ENCODE measurements at places on chromosomes 12 and 14.

DNA sequence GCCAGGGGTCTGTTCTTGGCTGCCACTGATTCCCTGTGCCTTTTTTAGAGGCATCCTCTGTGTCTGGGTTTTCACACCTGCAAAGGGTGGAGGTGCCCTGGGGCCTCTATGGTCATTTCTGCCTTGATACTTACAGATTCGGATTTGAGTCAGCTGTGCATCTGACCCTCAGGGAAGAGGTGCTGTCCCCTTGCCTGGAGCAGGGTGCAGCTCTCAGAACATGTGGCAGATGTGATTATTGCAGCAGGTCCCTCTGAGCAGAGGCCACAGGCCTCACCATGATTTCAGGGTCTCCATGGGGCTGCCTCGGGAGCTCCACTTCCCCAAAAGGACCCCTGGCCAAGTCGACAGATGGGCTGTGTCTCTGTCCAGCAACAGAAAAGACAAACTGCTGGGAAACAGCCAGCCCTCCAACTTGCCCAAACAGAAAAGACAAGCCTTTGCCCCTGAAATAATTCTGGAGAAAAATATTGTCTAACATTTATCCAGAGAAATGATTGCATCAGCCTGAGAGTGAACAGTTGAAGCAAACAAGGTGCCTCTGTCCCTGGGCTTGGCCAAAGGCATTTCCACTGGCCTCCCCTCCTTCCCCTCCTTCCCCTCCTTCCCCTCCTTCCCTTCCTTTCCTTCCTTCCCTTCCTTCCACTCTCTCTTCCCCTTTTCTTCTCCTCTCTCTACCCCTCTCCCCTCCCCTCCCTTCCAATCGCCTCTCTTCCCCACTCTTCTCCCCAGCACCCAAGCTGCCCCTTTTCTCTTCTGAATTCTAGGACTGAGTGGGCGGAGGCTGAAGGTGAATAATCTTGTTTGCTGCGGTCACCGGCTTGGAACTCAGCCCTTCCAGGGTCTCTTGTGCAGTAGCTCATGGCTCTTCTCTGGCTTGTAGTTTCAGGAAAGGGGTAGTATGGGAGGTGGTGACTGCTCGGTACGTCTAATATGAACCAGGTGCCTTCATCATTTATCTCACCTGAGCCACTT lies 676 bp downstream of the SERPINA3 start:
- no peak for DNase-seq

DNA sequence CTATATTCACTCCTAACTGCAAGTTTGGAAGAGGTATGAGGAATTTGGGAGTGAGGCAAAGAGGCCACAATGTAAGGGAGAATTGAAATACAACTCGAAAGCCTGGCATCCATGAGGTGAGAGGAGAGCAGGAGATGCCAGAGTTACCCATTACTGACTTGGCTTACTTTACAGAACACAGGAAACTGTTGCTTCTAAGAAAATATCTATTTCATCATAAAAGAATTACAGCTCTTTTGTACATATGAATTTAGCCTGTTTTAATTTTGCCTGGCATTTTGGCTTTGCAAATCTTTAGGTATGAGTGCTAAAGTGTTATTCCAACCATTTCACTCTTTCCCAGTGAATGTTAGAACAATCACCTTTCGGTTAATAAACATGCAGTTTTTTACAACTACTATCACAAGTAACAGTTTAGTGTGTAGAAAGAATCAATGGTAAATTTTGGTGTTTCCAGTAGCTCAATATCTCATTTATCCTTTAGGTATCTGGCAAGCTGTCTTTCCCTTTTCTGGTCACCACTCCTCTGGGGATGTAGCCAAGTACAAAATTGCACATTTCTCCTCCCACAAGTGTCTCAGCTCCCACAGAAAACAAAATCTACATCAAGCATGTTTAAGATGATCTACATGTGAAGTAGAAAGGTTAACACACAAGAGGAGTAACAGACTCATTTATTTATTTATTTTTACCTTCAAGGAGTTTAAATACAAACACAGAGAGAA lies 196.6 kb upstream of the DCN start:
- no peak for DNase-seq

DNA sequence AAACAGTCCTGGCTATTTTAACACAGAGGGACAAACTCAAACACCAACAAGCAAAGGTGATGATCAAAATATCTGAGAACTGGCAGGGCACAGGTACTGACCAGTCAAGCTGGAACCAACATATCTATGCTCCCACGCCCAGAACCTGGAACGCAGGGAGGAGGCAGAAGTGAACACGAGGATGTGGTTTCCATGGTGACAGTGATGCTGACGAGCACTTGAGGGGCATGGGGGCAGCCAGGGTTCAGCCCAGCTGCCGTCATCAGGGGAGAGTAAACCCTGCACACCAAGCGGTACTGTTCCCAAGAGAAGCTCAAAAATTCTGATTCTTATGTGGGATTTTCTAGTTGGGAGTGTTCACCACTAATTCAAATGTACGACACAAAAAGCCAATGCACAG lies 113.6 kb upstream of the SFSWAP start:
- DNase-seq = no peak

DNA sequence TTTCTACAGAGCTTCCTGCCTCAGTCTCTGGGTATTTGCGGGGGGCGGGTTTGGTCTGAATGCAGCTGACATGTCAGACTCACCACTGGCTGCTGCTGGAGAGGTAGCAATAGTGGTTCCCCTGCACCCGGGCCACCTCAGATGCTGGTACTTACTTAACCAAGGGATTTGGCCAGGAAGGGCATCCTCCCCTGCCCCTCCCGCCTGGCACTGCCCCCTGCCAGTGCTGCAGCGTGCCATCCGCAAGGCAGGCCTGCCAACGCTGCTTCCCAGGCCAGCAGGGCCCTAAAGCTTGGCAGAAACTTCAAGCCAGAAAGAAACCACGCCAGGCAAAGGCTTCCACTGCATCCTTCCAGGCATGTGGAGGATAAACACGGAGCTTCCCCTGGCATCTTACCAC lies 22.1 kb downstream of the RAB35 start:
- DNase-seq = no peak

- peak; percentile 19 for DNase-seq
Observed at GRCh38 chr14:38000340-38000739, 207.4 kb upstream of the SSTR1 start.

GRCh38 chr12:22409377-22410164 lies 75.1 kb upstream of the ST8SIA1 start:
- no peak for DNase-seq

GRCh38 chr12:107042801-107043200 lies 50.5 kb downstream of the CRY1 start:
- no peak for DNase-seq

GRCh38 chr14:49173765-49174373 lies 412.3 kb downstream of the RPS29 start:
- DNase-seq = peak; percentile 77

GRCh38 chr12:69339999-69340398 lies 8.2 kb upstream of the LYZ start:
- DNase-seq = no peak

GRCh38 chr12:85277191-85277590 lies 2.8 kb upstream of the ALX1 start:
- peak; percentile 34 for DNase-seq

GRCh38 chr12:59911516-59911915 lies 315.7 kb downstream of the SLC16A7 start:
- no peak for DNase-seq

- DNase-seq = no peak
Observed at GRCh38 chr12:93759512-93760081, 82.4 kb downstream of the CRADD start.

DNA sequence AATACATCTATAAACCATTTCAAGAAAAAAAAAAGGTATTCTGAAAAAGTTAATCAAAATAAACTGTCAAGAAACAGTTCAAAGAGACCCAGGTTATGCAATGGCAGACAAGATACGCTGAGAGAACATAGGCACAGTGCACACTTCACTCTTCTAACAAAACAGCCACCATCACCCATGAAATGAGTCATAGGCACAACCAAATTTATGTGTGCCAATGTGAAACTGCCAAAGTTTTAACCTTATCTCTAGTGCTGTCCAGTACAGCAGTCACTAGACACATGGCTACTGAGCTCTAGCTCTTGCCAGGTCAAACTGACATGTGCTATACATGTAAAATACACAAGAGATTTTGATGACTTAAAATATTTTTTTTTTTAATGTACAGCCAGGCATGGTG lies 1.4 kb downstream of the CEP128 start:
- DNase-seq = no peak

- no peak for DNase-seq
Observed at GRCh38 chr14:52153939-52154338, 85.1 kb upstream of the NID2 start.

GRCh38 chr12:28082096-28082495 lies 108.2 kb upstream of the CCDC91 start:
- no peak for DNase-seq

- DNase-seq = no peak
Observed at GRCh38 chr12:120849765-120850164, 54.4 kb downstream of the SPPL3 start.

DNA sequence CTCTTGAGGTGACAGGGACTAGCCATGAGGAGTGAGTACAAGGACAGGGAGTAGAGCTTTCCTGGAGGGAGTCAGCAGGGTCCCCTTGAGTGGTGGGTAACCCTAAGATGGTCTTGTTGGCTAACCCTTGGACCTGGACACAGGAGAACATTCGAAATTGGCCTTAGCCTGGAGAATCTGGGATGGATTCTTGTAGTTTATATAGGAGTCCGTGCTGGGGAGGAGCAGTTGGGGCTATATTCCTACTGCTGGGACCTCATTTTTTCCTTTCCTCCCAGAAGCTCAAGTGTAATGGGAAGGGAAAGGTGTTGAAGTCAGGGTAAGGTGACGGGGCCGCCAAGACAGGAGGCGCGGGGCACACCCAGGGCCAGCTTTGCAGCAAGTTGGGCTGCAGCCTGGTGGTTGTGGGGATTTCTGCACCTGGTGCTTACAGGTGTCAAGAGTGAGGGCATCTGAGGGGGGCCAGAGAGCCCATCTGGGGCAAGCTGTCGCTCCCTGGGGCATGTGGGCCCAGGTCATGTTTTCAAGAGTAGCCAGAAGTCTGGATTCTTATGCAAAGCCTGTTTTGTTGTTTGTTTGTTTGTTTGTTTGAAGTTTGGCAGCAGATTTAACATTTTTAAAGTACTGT lies 5.1 kb downstream of the BCL7A start:
- DNase-seq = no peak

- DNase-seq = no peak
Observed at GRCh38 chr12:46402941-46403718, 30.6 kb upstream of the SLC38A2 start.

DNA sequence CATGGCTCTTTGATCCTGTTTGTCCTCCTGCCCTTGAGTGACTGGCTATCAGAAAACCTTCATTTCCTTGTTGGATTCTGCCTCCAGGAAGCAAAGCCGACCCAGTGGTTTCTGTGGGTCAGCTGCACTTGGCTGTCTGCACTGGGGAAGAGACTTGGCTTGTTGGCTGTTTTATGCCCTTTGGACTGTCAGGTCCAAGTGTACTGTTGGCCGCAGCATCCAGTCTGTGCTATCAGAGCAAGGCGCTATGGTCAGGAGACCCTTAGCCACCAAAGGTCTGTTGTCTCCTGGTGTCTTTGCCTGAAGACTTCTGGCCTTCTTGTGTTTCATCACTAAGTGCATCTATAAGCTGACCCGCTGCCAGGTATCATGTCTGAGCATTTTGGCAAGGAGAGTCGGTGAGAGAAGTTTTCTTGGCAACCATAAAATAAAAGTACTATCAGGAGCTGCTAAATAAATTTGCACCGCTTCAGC lies 177.4 kb upstream of the HIF1A start:
- DNase-seq = peak; percentile 19

GRCh38 chr14:38047195-38047902 lies 160.4 kb upstream of the SSTR1 start:
- DNase-seq = no peak

DNA sequence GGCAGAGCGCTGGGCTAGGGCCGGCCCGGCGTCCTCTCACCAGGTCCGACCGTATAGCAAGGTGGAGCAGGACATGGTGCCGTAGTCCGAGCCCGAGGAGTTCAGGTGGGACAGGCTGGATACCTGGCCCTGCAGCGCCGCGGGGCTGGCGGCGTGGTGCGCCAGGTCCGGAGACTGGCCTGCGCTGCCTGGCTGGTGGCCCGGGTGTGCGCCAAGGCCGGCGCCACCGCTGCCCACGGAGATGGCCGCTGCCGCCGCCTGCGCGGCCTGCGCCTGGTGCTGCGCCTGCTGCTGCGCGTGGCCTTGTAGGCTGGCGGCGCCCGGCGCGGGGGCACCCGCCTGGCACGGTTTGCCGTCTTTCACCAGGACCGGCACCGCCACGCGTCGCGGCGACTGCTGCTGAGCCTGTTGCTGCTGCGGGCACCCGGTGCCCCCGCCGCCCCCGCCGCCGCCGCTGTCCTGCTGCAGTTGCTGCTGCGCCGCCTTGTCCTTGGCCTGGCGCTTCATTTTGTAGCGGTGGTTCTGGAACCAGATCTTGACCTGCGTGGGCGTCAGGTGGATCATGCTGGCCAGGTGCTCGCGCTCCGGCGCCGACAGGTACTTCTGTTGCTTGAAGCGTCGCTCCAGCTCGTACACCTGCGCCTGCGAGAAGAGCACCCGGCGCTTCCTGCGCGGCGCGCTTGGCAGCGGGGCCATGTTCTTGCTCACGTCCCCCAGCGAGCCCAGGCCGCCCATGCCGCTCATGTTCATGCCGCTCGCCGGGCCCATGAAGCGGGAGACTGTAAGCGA lies 2.6 kb downstream of the NKX2-1 start:
- DNase-seq = no peak

- DNase-seq = no peak
Observed at GRCh38 chr12:14252697-14253096, 112.8 kb upstream of the ATF7IP start.

DNA sequence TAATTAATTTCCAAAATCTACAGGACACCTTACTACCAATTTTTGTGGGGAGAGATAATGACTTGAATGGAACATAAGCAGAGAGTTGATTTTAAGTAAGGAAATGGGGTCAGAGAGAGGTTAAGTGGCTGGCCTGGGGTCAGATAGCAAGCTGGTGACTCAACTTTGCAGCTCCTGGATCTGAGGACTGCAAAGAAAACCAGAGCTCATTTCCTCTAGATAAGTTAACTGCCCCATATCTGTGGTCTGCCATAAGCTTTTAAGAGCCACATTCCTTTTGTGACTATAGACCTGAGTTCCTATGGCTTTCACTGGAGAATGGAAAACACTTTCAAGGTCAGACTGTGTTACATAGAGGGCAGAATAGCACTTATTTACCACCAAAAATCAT lies 201.2 kb upstream of the PRICKLE1 start:
- DNase-seq = no peak

DNA sequence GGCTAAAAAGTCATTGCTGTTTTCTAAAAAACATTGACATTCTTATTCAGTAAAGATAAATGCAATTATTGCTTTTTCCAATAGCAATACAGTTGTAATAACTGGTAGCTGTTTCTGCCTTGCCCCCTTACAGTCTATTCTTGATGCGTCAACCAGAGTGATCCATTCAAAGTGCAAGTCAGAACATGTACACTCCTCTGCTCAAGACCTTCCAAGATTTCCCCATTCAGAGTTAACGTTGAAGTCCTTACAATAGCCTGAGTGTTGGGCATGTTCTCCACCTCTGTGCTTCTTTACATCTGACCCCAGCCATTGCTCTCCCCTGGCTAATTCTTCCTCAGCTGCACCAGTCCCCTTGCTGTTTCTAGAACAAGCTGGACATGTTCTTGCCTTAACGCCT lies 24.3 kb downstream of the VRK1 start:
- DNase-seq = no peak

- no peak for DNase-seq
Observed at GRCh38 chr12:58138424-58138823, 197.1 kb downstream of the ATP23 start.

- DNase-seq = no peak
Observed at GRCh38 chr14:93005838-93006237, 82.9 kb downstream of the CHGA start.

Data from NCI-H446 (cell line).